ENCODE measurements at places on chromosomes 5 and 9.

DNA sequence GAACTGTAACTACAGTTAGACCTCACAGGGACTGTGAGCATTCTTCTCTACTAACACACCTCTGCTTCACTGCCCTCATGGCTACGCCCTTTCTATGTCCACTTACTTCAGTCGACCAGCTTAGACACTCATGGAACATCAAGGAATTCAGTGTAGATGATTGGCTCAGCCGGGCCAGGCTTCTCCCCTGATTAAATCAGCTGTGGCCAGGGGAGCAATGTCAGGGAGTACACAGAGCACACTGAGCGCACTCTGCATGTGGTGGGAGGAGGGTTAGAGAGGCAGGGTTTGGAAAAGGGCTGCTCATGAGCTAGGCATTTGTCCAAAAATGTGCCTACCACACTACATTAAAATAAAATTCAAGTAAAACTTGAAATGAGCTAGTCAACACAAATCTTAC lies 400.5 kb downstream of the ARRDC3 start:
- no peak for DNase-seq

DNA sequence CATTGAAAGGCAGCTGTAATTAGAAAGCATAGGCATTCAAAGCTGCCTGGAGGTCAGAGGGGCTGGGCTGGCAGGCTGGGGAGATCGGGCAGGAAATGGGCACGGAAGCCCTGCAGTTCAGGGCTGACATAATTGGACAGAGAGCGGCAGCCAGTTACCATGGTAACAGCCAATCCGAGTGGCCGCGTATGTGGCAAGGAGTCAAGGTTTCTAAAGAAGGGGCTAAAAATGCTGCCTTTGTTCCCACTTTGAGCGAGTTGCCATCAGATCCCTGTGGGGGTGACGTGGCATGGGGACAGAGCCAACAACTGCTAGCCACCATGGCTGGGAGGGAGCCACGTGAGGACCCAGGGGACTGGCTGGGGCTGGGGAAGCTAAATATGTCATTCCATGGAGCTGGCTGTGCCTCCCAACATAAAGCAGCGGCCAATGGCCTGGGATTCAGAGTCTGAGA lies 44.7 kb upstream of the NDFIP1 start:
- peak; percentile 19 for DNase-seq

- DNase-seq: no peak
These were observed 415.4 kb upstream of the SEMA6A start for GRCh38 chr5:116989995-116990394.

- DNase-seq: no peak
These were observed 91.6 kb downstream of the FBXW11 start for GRCh38 chr5:171914726-171915338.

- no peak for DNase-seq
These were observed 1.3 kb downstream of the ARAP3 start for GRCh38 chr5:141680751-141681201.

- DNase-seq: no peak
These were observed 383.2 kb upstream of the SGCD start for GRCh38 chr5:155943516-155944407.

- no peak for DNase-seq
These were observed 35.9 kb downstream of the ANXA6 start for GRCh38 chr5:151121665-151122064.

- DNase-seq: no peak
These were observed 39.1 kb downstream of the G3BP1 start for GRCh38 chr5:151810897-151811296.

- DNase-seq: no peak
These were observed 64.3 kb downstream of the ANGPTL2 start for GRCh38 chr9:127058011-127058644.

GRCh38 chr5:54936201-54936600 lies 49.2 kb downstream of the ESM1 start:
- no peak for DNase-seq

DNA sequence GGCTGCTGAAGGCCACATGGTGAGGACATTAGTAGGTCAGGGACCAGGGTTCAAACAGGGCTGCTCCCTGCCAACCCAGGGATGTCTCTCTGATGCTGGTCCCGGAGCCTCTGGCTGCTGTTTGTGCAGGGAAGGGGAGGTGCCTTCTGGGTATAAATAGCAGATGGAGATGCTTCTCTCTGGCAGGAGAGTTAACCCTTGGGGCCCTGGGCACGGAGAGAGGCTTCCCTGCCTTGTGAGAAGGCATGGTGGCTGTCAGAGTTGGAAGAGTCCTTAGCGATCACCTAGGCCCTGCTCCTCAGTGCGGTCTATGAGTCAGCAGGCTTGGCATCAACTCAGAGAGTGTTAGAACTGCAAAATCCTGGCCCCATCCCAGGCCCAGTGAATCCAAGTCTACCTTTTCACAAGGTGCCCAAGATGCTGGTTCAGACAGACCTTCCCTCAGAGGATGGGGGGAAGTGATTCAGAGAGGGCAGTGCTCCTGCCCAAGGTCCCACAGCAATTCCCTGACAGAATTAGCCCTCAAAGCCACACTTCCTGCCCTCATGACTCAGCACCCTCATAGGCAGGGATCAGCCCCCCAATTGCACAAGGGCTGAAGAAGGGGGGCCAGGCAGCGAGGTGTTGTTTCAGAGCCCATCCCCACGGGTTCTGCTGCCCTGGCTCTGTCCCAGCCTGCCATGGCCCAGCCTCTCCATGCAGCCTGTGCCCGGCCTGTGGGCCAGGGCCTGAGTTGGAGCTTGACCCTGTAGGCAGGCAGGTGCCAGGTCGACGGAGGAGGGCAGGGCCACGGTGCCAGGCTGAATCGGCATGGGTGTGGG lies 25.6 kb downstream of the CAMK2A start:
- no peak for DNase-seq

- no peak for DNase-seq
These were observed 5.4 kb upstream of the PITX1 start for GRCh38 chr5:135039271-135040033.

DNA sequence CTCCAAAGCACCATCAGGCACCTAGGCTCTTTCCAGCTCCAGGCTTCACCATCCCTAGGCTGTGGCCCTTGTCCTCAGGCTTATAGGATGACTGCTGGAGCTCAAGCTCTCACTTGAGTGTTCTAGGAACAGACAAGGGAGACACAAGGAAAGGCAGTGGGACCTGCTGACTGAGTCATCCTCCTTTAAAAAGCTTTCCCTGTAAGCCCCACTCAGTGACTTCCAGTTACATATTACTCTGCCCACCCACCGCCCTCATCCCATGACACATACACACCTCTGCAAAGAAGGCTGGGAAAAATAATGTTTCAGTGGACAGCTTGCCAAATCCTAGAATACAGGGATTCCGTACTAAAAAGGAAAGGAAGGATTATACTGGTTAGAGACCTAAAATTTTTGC lies 154.2 kb upstream of the ZNF366 start:
- no peak for DNase-seq

GRCh38 chr5:176438959-176439757 lies 9.0 kb upstream of the FAF2 start:
- DNase-seq: no peak

DNA sequence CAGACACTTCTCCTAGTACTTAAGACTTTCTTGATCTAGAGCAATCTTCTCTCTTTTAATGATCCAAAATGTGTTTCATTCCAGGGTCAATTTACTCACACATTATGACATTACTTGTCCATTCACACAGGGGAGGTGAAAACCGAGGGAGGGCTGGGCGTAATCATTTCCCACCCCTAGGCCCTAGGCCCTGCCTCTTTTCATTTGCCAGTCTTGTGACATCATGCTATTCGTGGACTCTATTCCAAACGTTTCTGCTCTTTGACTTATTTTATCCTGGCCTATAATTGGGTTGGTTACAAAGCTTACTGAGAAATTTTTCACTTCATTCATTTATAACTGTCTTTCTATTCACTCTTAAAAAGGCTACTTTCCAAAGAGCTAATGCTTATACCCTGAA lies 2.4 kb downstream of the DCAF12 start:
- no peak for DNase-seq

- DNase-seq: no peak
These were observed 22.7 kb upstream of the UGCG start for GRCh38 chr9:111873901-111874300.
